ENCODE measurements at places on chromosomes 3 and 15.

- DNase-seq, result no peak
Measured at GRCh38 chr3:188729422-188729821, 442.3 kb upstream of the TPRG1 start.

GRCh38 chr3:119294696-119295671 lies 801 bp downstream of the ARHGAP31 start:
- peak; percentile 46 for DNase-seq

DNA sequence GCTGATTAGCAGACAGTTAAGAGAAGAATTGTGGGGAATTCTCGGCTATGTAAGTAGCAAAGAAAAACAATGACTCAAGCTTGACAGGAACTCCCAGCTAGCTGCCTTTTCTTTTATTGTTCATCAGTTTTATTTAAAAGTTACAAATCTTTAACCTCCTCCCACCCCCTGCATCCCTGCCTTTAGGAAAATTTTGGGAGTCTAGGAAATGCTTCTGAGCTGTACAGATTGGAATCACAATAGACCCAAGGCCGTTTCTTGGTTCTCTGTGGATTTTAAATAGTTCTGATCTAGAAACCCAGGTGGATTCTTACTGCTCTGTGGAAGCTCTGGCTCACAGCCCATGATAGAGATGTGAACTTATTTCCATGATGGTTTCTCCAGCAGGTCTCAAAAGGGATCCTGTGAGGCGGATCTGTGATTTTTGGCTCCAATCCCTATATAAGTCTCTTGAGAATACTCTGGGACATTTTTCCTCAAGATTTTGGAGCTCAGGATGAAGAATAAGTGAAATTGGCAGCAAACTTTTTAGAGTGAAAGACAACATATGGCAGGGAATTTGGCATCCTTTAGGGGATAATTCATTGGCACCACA lies 312.3 kb downstream of the EPHA3 start:
- DNase-seq, result no peak

DNA sequence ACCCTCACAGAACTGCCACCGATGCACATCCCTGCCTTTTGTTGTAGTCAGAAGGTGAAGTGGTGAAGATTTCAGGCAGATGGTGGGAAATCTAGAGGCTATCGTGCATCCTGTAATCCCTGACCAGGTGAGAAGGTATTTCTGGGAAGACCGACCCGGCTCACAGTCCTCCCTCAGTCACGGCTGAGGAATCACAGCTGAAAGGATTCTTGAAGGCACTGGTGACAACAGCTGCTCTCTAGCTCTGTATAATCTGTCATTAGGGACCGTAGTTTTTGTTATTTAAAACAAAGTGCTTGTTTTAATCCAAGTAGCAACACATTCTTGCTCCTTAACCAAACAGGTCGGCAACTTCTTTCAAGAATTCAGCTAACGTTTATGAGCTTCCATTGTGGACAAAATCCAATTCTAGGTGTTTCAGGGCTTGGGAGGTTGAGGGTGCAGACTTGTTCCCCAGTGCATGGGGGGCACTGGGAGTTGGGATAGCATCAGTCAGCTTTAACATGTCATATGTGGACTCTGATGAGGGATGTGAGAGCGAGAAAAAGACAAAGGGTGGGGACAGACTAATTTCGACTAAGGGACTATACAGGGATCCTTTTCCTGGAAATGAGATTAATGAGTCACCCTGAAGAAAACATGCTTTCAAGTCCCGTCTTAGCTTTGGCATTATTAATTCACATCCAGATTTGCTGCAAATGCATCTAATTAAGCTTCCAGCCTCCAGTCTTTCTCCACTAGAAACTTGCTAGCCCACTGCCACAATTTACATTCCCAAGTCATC lies 141.0 kb upstream of the RASGRP1 start:
- DNase-seq, result no peak

DNA sequence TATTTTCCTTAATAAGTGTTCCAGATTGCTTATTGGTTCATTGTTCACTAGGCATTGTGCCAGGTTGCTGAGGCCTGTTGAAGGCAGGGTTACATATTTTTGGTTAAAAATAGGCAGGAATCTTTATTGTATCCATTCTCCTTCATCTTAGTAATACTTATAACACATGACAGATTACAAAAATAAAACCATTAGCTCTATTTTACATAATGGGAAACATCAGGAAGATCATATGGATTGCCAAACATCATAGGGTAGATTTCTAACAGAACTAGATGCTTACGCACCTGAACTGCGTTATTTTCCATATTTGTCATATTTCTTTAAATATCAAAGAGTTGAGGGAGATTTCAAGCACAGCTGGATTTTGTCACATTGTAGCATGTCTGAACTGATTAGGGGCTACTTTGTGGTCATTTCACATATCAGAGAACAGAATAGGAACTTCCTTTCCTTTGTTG lies 462.9 kb upstream of the SGO1 start:
- DNase-seq, result no peak

Data from iPS-NIHi11 (cell line).